Testis (tissue), 5 donors: ENCODE measurements at places on chromosomes 6 and 20. TPM values are rescaled to one million over a fixed set of nuclear protein-coding genes. Genes with fewer than 3 reads are reported as not detected.

DNA sequence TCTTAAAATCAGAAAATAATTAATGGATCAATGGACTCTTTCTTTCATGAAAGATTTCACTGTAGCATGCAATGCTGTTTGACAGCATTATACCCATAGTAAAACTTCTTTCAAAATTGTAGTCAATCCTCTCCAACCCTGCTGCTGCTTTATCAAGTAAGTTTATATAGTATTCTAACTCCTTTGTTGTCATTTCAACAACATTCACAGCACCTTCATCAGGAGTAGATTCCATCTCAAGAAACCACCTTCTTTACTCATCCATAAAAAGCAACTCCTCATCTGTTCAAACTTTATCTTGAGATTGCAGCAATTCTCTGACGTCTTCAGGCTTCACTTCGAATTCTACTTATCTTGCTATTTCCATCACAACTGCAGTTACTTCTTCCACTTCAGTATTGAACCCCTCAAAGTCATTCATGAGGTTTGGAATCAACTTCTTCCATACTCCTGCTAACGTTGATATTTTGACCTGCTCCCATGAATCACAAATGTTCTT, 26.4 kb upstream of the BACH2 start:
- no peak for DNase-seq

- DNase-seq, result no peak
Measured at GRCh38 chr20:51402201-51402600, 140.3 kb downstream of the NFATC2 start.

Gene TBX18
- total RNA-seq, result 10.0 TPM

GRCh38 chr6:147212622-147213021, 8.4 kb downstream of the STXBP5 start:
- no peak for DNase-seq
